ENCODE measurements at places on chromosomes 7 and 10. TPM values are rescaled to one million over a fixed set of nuclear protein-coding genes. Genes with fewer than 3 reads are reported as not detected.

Gene ADRB1
- 0.05 TPM for total RNA-seq

Gene ALOX5
- not detected for total RNA-seq

Gene VOPP1
- total RNA-seq, result 154 TPM

Gene TFAM
- total RNA-seq, result 12.7 TPM

Gene MYL10
- total RNA-seq, result not detected

Gene ZNF394
- total RNA-seq, result 19.0 TPM

GRCh38 chr7:120949998-120950538 lies 509 bp upstream of the ING3 start:
- DNase-seq, result no peak

DNA sequence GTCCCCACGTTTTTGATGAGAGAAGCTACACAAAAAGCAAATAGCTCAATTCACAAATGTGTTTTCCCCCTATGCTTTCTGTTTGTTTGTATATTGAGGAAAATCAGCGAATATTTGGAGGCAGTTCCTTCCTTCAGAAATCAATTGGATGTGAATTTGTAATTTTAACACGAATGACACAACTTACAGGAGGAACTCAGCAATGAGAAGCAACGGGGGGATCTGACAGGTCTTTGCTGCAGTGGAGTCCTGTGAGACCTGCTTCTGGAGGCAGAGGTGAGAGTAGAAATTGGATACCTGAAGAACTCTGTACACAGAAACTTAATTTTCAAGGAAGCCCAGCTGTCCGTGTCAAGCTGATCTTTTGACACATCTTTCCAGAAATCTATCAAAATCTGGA lies 370.4 kb downstream of the GFRA1 start:
- no peak for DNase-seq

DNA sequence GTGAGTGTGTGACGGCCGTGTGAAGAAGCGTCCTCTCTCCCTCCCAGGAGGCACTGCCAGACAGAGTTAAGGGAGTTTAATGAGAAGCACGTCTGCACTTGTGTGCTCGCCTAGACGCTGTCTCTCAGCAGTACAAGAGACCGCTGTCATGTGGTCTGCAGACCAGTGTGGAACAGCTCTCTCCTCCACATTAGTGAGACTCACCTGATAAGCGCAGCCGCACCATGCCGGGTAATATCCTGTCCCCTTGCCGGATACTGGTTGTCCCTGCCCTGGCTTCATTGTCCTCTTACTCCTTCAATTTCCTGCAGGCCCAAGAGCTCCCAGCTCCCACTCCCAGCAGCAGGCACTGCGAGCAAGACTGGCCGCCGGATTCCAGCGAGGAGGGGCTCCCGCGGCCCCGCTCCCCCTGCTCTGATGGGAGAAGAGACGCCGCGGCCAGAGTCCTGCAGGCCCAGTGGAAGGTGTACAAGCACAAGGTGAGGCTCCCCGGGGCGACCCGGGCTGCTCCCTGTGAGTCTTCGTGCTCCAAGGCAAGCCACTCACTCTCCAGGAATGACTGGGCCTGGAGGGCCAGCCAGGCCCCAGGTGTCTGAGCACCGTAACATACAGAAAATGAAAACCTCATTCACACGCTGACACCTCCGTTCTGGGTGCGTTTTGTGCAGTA lies 33.5 kb upstream of the TTYH3 start:
- no peak for DNase-seq

- DNase-seq, result no peak
These were observed 6.6 kb downstream of the DGKI start for GRCh38 chr7:137839903-137840779.

DNA sequence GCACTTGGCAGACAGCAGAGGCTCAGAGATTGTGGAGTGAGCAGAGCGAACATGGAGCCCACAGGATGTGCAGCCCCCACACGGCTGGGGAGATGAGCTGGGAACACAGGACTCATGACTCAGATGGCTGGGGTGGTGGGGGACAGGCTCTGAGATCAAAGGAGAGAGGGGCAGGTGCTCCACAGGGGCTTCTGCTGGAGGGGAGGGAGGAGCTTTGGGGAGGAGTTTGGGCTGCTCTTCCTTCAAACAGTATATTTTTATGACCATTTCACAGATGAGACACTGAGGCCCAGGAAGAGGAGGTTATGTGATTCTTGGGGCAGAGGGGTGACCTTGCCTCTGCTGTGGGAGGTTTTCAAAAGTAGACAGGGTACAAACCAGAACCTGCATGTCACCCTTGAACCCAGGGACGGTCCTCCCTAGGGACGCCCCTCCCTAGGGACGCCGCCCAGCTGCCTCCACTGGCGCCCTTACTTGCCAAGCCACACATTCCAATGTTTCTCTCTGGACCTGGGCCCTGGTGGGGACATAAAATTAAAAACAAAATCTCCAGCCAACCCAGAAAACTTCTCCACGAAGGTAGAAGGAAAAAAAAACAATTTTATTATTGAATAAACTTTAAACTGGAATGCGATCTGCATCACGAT lies 981 bp upstream of the CRYGN start:
- DNase-seq, result no peak

- DNase-seq, result no peak
These were observed 144.7 kb downstream of the TRIL start for GRCh38 chr7:28813243-28813962.

- DNase-seq, result no peak
These were observed 32.7 kb upstream of the PFKP start for GRCh38 chr10:3034616-3035015.

GRCh38 chr10:3757638-3758490 lies 27.1 kb downstream of the KLF6 start:
- DNase-seq, result no peak

DNA sequence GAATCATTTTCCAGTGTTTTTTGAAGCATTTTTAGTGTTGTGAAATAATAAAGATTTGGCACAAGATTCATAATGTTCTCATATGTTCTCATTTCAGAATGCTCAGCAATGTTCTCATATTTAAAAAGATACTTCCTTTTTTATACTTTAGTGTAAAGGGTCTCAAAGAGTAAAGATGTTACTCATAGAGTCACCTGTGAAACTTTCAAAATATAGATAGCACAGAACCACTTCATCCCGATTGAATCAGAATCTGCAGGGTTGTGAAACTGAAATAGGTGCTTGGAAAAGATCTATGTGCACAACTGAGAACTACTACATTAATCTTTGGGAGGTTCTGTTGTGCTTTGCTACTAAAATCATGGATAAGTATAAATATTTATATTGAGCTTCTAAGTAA lies 144.7 kb downstream of the MDFIC start:
- no peak for DNase-seq

GRCh38 chr10:21041763-21042458 lies 144.8 kb upstream of the NEBL start:
- DNase-seq, result no peak

DNA sequence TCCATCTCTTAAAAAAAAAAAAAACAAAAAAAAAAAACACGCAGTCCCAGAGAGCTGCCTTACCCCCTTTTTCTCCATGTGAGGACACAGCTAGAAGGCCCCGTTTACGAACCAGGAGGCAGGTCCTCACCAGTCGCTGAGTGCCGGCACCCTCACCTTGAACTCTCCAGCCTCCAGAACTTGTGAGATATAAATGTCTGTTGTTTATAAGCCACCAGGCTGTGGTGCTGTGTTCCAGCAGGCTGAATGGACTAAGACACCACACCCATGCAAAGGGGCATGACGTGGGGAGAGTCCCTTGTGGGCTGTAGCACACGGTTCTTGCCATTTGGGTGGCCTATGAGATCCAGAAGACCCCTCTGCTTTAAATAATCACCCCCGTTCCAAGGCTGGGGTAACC lies 17.2 kb downstream of the ECHDC3 start:
- no peak for DNase-seq

- DNase-seq, result no peak
These were observed 89.0 kb upstream of the PRPS1L1 start for GRCh38 chr7:18116661-18117060.

DNA sequence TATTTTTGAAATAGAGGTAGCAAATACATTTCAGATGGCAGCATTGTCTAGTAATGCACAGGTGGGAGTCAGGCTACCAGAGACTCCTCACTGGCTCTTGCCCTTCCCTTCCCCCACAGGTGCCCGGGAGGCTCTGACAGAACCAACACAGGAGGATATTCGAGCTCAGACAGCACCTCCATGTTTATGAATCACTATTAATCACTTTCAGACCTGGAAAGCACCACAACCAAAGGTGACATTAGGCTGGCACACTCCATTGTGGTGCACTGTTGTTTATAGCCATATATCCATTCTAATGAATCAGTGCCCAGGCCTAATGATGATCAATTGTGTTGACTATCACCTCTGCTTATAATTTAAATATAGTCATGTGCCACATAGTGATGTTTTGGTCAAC lies 107.8 kb upstream of the NAMPT start:
- no peak for DNase-seq

DNA sequence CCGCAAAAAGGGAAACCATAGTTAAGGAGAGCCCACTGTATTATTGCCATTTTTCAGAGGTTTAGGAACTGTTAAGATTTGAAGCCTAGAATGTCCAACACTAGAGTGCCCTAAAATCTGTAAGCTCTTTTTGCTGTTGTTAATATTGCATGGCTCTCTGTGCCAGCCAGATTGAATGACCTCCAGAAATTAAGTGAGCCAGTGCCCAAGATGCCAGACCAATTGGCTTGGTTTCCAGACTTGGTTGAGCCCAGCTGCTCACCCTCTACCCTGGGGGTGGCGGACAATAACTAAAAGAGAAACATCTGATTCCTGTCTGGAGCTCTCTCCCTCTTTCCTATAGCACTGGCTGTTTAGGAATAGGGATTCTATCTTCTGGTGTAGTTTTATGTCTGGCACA lies 340.1 kb downstream of the PHF14 start:
- no peak for DNase-seq

GRCh38 chr7:140881507-140882228 lies 43.1 kb downstream of the BRAF start:
- DNase-seq, result no peak

- no peak for DNase-seq
These were observed 327.3 kb downstream of the PHTF2 start for GRCh38 chr7:78125884-78126283.
